ENCODE measurements at places on chromosomes 12 and 14.

DNA sequence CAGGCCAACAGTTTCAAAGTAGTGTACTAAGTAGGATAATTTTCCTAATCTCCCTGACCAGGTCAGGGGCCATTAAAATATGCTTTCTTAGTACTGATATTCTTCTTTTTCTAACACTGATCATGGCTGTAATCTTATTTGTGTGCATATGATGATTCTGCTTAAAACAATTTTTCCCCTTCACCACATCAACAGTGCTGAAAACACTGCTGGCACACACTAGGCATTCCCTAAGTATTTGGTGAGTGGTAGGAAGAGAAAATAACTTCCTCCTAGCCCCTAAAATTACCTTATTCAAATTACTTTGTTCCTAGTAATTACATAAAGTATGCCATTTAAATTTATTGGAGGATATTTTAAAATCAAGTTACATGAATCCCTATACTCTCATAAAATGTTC is 49.9 kb upstream of the BBS10 start:
- peak; percentile 40 for DNase-seq

GRCh38 chr12:130568501-130568900 is 147.6 kb downstream of the RIMBP2 start:
- DNase-seq: no peak

GRCh38 chr14:51703787-51704186 is 52.1 kb downstream of the FRMD6 start:
- DNase-seq: no peak

DNA sequence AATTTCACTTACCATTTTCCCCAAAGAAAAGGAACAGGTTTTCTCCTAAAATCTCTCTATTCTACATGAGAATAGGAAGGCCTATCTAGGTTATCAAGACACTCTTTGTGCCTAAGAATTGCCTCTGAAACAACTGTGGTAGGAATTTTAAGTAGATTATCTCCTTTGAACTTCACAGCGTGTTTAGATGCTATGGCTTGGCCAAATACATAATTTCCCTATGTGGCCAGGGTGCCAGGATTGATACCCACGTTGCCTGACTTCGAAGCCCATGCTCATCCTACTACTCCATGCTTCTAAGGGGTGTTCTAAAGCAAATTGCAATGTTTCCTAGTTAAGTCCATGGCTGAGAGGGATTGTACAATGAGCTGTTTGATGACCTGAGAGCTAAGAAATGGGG is 241.5 kb upstream of the FBXO33 start:
- no peak for DNase-seq

GRCh38 chr14:90659156-90659555 is 157.1 kb downstream of the TTC7B start:
- DNase-seq: no peak

GRCh38 chr12:124954771-124955170 is 34.2 kb downstream of the DHX37 start:
- no peak for DNase-seq
